ENCODE measurements at places on chromosomes 16 and 17.
A peak's percentile ranks its signal among the peaks of the same experiment; 100 is the strongest.

DNA sequence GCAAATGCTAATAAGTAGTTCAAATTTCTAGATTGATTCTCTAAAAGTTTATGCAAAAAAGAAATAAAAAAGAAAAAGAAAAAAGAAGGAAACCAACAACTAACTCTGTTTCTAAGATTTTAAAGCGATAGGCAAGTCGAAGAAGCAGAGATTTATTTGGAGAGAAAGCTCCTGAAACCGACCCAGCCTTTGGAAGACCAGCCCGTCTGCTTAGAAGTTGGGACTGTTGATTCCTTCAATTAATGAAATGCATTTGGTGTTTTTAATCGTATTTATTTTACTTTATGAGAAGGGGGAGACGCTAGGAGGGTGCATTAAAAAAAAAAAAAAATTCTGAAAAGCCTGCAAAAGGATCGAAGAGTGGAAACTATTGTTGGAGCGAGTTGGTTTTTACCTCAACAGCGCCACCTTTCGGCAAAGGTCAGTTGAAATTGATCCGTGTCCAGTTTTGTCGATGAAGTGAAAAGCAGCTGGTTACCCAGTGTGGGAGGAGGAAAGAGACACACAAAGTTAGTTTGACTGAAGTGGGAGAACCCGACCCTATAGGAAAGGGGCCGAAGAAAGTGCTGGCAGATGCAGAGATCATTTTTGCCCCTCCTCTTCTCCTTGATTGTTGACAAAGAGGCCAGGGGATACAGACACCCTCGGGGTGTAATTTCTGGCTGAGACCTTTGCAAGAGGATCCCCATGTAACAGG lies 1.5 kb upstream of the MAF start:
- peak; percentile 94 for DNase-seq

- peak; percentile 48 for DNase-seq
These were observed 875 bp downstream of the PRKCB start for GRCh38 chr16:23836404-23837311.

DNA sequence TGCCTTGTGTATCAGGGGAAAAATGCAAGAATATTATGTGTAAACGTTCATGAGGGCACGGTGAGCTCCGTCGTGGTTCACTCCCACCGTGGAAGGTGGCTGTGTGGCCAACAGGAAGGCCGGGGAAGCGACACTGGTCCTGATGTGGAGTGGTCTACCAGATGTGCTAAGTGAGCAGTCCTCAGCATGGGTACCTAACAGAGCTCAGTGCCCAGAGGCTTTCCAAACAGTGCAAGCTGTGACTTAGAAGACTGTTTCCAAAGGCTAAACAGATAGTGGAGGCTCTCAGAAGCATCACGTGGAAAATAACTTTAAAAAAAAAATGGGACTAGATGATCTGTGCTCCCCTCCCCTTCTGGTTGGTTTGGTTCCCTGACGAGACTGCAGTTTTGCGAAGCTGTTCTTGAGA lies 199.3 kb upstream of the CHMP6 start:
- no peak for DNase-seq

DNA sequence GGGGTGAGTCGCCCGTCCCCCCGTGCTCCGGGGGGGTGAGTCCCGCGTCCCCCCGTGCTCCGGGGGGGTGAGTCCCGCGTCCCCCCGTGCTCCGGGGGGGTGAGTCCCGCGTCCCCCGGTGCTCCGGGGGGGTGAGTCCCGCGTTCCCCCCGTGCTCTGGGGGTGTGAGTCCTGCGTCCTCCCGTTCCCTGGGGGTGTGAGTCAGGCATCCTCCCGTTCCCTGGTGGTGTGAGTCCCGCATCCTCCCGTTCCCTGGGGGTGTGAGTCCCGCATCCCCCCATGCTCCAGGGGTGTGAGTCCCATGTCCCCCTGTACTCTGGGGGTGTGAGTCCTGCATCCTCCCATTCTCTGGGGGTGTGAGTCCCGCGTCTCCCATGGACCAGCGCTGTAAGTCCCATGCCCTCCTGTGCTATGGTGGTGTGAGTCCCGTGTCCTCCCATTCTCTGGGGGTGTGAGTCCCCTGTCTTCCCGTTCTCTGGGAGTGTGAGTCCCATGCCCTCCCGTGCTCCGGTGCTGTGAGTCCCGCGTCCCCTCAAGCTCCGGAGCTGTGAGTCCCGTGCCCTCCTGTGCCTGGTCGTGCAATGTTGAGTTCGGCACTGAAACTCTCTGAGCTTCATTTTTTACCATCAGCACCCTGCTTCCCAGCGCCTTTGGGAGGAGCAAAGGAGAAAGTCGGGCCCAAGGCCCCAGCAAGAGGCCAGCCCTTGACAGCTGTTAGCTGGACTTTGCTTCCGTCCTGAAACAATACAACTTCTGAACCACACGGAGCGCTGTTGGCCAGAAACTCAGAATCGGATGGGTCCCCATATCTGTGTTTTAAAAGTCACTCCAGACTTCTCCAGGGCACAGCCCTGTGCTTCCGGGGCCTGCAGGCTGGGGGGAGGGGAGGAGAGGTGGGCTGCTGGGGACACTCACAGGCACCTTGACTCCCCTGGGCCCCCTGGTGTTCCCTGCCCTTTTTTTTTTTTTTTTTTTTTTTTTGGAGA lies 11.5 kb upstream of the ZC3H18 start:
- DNase-seq, result no peak

DNA sequence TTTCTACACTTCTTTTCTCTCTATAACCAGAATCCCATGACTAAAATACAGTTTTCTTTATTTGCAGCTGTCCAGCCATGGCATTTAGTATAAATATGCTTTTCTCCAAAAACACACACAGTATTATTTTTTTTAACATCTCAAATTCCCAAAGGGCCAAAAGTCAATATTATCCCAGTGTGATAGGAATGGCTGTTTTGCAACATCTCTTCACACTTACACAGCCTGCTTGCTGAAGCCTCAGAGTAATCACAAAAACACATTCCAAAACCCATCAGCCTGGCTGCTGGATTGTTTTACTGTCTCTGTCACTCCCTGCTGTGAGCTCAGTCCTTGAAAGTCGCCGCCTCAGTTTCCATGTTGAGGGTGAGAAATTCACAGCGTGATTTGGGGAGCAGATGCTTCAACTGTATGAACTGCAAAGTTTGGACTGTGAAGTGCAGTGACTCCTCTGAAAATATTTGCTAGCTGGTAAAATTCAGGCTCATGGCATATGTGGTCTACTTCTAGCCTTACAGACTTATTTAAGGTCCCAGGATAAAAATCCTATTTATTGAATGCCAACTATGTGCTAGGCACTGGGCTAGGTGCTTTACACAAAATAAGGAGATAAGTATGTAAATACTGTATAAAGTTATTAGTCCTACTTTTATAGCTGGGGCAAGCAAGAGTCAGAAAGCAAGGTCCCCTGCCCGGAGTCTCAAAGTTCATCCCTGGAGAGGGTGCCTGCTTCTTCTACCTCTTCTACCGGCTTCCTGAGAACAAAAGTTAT lies 116.5 kb downstream of the SOCS1 start:
- DNase-seq, result no peak

DNA sequence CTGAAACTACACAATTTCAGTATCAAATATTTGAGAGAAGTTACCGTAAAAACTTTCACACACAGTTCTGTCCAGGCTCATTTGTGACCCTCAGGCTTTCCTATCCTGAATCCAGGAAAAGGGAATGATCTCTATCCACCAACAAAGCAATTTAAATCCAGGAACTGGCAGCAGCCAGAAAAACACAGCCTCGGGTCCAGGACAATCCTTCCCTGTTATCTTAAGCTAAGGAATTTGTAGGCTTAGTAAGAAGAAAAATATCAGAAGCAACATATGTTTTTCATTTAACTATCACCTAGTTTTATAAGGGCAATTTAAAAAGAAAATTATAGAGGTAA lies 47.1 kb downstream of the TEX2 start:
- DNase-seq, result no peak
